ENCODE measurements at places on chromosomes 16 and 17. TPM values are rescaled to one million over a fixed set of nuclear protein-coding genes. Genes with fewer than 3 reads are reported as not detected.

GRCh38 chr16:57667526-57668262, 412 bp upstream of the ADGRG3 start:
- no peak for DNase-seq

DNA sequence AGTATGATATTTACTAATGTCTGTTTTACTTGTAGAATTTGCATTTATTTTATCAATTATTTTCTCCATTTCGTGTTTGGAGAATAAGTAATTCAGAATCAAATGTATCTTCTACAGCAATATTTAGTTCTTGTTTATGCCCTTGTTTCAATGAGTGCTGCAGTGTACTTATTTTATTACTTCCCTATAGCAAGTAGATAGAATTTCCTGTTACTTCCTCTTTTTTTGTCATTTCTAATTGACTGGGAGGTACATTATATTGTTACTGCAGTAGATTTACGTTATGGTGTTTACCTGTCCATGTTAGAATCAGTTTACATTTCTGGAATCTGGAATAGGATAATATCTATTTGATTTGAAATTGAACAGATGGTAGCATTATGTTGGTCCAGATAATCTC, 71.2 kb downstream of the OMG start:
- DNase-seq = no peak

Gene NPIPA3
- total RNA-seq = 2.6 TPM

DNA sequence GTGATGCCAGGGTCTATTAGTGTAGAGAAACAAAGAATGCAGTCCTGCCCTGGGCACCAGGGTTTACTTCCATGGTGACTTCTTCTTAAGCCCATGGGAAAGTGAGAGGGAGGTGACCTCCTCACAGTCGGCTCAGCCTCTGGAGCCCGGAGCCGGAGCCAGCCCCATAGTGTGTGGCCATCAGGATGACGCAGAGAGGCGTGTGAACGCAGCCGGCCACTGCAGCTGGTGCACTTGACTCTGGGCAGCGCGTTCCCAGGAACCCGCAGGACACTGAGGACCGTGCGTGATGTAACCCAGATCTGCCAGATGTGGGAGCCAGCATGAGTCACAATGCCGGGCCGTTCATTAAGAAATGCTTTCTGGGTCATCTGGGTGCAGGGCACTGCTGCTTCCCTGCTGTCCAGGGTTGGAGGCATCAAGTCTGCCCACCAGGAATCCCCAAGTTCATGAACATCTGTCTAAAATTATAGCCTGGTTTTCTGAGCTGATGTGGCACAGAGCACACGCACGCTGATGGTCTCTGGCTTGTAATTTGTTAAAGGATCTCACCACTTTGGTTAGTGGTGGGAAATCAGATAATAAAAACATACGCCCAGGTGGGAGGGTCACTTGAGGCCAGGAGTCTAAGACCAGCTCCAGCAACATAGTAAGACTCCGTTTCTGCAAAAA, 114.1 kb downstream of the PITPNC1 start:
- peak; percentile 59 for DNase-seq

GRCh38 chr16:4574919-4575705, 19.0 kb downstream of the C16orf96 start:
- DNase-seq = no peak

- DNase-seq = no peak
These were observed 101.1 kb downstream of the XYLT1 start for GRCh38 chr16:17369421-17370222.

DNA sequence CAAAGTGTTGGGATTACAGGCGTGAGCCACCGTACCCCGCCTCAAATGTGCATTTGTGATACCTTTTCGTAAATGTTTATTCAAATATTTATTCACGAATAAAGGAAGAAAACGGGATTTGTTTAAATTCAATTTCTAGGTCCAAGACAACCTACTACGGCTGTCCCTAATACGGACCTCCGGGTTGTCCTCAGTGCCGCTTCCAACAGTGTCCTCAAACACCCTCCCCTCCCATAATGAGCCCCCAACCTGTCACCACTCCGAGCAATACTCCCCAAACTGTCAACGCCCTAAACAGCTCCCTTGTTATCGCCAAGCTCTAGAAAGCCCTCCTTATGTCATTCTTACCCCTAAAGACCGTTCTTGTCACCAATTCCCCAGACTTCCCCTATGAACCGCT, 539 bp upstream of the GABARAPL2 start:
- no peak for DNase-seq

GRCh38 chr16:19898924-19899604, 14.4 kb upstream of the GPRC5B start:
- no peak for DNase-seq

GRCh38 chr16:50744881-50745280, 3.0 kb downstream of the CYLD start:
- DNase-seq = no peak

Gene RPH3AL
- 33.1 TPM for total RNA-seq

GRCh38 chr16:73096510-73096909, 48.6 kb upstream of the ZFHX3 start:
- no peak for DNase-seq

- DNase-seq = no peak
These were observed 14.3 kb upstream of the INTS2 start for GRCh38 chr17:61942085-61942484.

DNA sequence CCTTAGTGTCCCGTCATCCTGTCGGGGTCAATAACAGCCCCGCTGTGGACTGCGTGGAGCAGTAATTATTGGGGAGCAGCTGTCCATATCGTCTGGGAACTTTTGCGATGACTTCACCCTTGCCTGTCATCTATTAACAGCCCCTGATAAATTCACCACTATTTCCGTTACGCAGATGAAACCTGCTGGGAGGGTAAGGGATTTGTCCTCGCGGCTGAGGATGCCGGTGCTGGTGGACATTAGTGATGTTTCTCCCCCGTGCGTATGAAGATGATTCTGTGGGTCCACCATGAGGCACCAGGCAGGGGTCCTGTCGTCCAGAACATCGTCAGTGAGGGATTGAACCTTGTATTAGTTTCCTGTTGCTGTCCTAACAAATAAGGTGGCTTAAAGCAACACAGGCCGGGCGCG, 1.0 kb downstream of the FLYWCH2 start:
- no peak for DNase-seq

Gene SLFN13
- total RNA-seq = 28.9 TPM

Gene GALK1
- 58.3 TPM for total RNA-seq

- no peak for DNase-seq
These were observed 1.4 kb upstream of the UNK start for GRCh38 chr17:75783069-75783783.

Gene SLC13A2
- total RNA-seq = not detected

Gene GPR139
- not detected for total RNA-seq

Gene CACNG3
- not detected for total RNA-seq

DNA sequence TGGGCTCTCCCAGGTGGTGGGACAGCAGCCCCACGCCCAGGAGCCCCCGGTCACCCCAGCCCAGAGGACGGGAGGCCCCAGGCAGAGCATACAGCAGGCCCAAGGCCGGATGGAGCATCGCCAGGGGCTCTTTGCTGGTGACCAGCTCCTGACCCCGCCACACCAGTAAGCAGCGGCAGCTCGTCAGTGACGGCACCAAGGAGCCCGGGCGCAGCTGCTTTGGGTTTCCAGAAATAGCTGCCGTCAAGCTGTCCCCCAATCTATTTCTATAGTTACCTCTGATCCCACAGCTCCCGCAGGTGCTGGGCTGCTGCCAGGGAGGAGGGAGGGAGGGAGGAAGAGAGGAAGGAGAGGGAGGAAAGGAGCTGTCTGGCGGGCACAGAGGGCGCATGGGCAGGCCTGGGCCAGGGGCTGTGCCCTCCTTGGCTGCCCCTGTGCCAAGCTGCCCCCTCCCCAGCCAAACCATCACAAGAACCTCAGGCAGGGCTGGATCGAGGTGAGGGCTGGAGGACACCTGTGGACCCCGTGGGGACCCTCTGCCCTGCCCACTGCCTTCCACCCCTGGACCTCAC, 10.8 kb upstream of the RASD1 start:
- DNase-seq = no peak

Gene ST6GALNAC1
- total RNA-seq = 1.2 TPM

DNA sequence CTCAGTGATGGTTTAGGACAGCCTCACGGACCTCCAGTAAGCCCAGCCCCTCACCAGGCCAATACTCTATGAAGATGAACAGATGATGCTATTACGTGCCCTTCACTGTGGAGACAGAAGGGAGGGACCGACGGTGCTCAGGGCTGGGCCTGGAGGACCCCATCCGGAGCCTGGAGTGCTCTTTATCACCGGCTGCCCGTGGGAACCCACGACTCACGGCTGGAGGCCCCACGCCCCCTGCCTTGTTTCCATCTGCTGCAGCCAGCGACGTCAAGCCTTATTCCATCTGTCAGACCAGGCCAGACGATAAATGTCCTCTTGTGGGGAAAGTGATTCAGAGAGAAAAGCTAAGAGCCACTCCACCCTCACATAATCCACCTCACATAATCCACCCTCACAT, 4.0 kb upstream of the TIMM22 start:
- no peak for DNase-seq

Gene SCARF1
- total RNA-seq = 19.1 TPM

- DNase-seq = no peak
These were observed 22.5 kb downstream of the OR1D5 start for GRCh38 chr17:3040882-3041281.

GRCh38 chr16:73998707-73999106, 297.9 kb upstream of the PSMD7 start:
- DNase-seq = no peak

GRCh38 chr16:56226187-56226586, 34.9 kb downstream of the GNAO1 start:
- DNase-seq = no peak

DNA sequence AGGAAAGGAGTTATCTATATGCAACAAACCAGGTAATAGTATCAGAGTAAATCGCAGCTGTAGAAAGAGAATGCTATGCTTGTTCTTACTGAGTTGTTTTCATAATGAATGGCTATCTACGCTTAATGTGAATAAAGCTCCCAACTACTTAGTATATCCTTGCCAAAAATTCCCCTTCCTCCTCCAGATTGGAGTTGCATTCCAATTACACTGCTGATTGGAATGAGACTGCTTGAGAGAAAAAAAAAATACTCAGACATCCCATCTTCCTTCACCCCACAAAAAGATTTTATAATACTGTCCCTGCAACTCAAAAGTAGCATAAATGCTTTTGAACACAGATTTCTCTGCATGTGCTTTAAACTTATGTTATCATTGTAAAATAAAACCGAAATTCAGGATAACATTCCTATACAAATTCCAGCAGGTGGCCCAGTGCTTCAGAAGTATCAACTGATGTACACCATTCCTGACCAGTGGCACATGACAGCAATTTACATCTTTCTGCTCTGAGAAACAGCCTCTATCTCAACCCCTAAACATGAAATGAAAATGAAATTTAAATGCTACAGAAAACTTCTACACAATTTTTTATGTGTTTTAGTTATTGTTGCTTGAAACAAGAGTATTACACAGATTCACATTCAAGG, 47.0 kb downstream of the SMURF2 start:
- no peak for DNase-seq

DNA sequence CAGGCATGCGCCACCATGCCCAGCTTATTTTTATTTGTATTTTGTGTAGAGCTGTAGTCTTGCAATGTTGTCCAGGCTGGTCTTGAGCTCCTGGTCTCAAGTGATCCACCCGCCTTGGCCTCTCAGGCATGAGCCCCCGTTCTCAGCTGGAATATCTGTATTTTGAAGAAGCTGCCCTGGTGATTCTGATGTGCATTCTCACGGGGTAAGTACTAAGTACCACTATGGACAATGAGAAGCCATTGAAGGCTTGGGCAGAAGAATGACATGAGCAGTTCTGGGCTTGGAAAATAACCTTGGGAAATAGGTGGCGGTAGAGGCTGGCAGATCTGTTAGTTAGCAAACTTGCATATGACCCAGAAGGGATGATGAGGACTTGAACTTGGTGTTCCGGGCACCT, 15.6 kb upstream of the NKD1 start:
- DNase-seq = no peak

Gene CBLN1
- 8.8 TPM for total RNA-seq

DNA sequence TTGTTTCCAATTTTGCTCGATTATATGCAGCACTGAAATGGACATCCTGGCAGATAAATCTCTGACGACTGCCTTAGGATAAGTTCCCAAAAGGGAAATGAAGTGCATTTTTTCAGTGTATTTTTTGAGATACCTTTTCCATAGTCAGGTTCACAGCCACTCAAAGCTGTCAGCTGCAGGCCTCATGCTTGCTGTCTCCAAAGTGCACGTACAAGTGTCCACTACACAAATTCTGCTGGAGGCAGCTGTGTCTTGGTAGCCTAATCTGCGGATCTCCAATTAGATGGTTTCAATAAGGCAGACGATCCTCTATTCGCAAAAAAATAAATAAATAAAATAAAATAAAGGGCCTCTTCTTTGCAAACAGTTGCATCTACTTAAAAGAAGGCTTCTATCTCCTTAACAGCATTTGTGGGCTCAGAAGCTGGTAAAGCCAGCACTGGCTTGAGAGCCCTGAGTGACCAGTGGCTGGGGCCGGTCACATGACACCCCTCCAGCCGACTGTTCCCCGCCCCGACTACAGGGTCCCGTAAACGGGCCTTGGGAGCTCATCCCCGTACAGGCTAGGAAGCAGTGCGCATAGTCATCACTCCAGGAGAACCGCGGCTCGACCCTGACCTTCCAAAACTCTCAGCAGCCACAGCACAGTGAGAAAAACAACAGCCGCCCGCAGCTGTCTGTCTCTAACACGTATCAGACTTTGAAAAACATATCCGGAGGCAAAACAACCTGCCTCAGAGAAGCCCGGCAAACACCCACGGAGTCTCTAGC, 18.8 kb downstream of the RPH3AL start:
- DNase-seq = no peak

Gene ZNF778
- total RNA-seq = 27.2 TPM

DNA sequence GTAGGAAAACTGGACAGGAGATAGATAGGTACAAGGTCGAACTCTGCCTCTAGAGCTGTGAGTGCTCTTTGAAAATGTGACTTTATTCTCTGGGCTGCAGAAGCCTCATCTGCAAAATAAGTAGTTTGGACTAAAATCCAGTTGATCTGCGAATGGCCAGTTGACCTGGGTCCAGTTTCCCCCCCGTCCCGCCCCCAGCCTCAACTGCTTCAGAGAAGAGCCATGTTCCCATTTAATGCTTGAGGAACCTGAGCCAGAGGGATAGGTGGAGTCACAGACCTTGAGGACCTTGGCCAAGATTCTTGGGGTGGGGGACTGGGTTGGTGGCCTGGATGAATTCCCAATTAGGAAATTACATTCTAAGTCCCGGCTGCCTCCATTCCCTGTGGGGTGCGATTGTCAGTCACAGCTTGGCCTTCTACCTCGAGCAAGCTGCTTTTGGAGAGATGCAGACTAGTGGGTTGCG, 14.1 kb downstream of the TBX2 start:
- DNase-seq = no peak

DNA sequence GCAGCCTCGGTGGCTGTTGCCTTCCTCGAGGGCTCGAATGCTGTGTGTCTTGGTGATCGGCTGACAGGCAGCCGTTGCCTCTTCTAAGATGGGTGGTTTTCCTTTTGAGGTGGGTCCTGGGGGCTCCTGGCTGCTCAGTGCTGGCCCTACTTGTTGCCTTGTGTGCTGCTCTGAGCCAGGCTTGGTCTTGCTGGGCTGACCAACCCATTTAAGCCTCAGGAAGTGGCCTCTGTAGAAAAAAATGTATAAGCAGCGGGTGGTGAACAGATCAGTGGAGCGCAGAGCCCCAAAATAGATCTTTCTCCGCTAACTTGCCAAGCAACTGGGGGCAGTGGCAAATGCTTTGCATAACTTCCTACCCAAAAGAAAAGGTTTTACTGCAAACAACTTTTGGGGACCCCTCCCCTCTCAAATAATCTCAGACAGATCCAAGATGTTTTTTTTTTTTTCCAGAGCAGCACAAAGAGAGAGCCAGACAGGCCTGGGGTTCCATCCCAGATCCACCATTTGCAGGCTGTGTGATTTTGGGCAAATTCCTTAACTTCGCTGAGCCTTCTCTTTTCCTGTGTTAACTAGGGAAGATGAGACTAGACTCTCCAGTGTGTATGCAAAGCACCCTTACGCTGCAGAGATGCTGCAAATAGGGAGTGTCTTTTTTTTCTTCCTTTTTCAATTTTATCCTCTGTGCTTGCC, 42.5 kb downstream of the PLCG2 start:
- no peak for DNase-seq

All from thoracic aorta (tissue), 2 donors.